Stimulated activated CD4-positive, alpha-beta T cell treated with anti-CD3 and anti-CD28 coated beads, Interleukin-1b, Interleukin-23, amount 100 ng/mL, for 48 hours (primary cell): ENCODE measurements at places on chromosomes 12 and 14.

DNA sequence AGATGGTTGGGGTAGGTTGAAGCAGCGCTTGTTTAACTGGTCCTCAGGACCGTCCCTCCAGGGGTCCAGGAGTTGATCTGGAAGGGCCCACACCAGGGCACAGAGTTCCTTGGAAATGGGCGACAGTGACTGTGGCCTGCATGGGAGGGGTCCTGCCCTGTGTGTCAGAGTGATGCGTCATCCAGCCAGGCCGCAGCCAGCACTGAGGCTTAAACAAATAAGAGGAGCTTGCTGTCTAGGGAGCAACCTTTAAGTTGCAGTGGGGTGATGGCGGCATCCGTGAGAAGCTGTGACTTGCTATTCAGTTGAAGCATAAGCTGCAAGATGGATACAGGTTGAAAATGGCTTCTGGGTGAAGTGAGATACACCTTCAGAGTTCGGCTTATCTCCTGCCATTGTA, 20.2 kb downstream of the DCAF4 start:
- no peak for DNase-seq

- DNase-seq: no peak
These were observed 353.7 kb downstream of the APAF1 start for GRCh38 chr12:98998697-98999299.

GRCh38 chr14:54140551-54140950, 183.9 kb upstream of the BMP4 start:
- no peak for DNase-seq

- no peak for DNase-seq
These were observed 16.4 kb downstream of the RAB21 start for GRCh38 chr12:71771069-71771468.
